ENCODE measurements at places on chromosomes 13 and 19.

DNA sequence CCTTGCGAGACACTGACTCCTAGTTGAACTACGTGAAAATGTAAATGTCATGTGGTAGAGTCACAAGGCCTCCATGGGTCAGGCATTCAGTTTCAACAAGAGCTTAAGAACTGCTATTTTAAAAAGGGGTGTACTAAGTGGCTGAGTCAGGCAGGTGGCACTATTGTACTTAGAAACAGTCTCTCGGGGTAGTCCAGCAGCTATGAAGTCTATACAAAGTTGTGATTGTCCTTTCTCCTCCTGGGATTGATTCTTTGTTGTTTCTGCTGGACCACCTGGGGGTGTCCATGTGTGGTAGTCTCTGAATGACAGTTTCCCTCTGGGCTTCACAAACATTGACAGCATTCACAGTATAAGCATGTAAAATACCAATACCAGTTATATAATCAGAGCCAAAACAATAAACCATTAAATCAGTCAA, 33.0 kb downstream of the UGGT2 start:
- no peak for DNase-seq

DNA sequence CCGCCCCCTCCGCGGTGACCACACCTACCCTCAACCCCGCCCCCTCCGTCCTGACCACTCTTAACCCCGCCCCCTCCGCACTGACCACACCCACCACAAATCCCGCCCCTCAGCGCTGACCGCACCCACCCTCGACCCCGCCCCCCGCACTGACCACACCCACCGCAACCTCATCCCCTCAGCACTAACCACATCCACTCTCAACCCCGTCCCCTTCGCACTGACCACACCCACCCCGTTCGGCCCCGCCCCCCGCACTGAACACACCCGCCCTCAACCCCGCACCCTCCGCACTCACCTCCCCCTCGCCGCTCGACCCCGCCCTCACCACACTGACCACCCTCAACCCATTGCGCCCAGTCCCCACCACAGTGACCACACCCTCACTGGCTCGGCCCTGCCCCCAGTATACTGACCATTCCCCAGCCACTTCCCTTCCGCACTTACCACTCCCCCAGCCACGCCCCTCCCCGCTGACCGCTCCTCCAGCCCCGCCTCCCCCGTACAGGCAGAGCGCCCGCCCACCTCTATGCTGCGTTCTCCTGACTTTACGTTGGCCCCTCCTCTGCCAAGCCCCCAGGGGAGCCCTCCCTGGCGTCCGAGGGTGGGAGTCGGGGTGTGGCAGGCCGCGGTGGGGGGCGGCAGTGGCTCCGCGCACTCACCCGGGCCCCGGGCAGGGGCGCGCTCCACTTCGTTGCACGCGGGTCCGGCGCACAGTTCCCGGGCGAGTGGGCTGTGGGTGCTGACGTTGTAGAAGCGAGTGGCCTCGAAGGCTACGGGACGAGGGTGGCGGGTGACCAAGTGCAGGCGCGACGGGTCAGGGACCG, 8.4 kb downstream of the F2RL3 start:
- peak; percentile 28 for DNase-seq

GRCh38 chr19:48556163-48556562, 4.2 kb downstream of the SULT2B1 start:
- no peak for DNase-seq

- DNase-seq: no peak
Observed at GRCh38 chr19:45395821-45396617, 8.8 kb downstream of the PPP1R13L start.
